GM23248 (cell line): ENCODE measurements at places on chromosomes 12 and 14. TPM values are rescaled to one million over a fixed set of nuclear protein-coding genes. Genes with fewer than 3 reads are reported as not detected.

DNA sequence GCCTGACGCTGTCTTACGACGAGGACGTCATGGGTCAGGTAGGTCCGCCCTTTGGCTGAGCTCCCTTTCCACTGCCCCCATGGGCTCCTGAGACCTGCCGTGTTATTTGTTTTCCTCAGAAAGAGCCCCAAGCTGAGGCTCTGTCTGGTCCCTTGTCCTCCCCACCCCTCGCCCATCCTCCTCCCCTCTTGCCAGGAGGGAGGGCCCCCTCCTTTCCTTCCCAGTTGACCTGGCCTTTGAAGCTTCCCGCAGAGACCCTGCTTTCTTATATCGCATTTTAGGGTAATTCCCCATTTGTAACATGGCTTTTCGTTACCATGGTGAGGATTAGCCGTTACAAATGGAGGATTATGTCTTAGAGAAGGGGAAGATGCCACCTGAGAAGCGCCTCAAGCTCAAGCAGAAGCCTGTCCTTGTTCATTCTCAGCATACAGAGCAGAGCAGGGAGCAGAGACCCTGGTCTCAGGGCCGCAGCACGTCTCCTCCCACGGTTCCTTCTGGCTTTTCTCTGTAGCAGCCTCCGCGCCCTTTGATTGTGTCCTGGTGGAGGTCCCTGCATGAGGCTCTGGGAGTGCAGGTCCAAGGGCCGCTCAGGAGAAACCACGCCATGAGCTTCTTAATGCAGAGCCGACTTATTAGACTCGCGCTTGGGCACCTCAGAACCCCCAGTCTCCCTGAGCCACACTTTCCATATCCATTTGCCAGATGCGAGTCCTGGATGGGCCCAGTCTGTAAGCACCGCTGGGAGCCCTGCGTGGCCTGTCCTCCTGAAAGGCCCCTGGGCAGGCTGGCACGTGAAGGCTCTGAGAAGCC, 47.2 kb downstream of the UBE3B start:
- DNase-seq: no peak

GRCh38 chr14:98466807-98467206, 805.2 kb downstream of the BCL11B start:
- DNase-seq: peak; percentile 15

- no peak for DNase-seq
These were observed 432.6 kb downstream of the PCNX1 start for GRCh38 chr14:71339650-71340415.

- no peak for DNase-seq
These were observed 58.7 kb downstream of the POLR3B start for GRCh38 chr12:106416273-106416672.

The LRFN5 gene
- polyA plus RNA-seq: 0.43 and 0.54 TPM in 2 replicates
